Hematopoietic multipotent progenitor cell treated with erythropoietin and hydrocortisone succinate and interleukin-3 and kit ligand, for 4 days (in vitro differentiated cells): ENCODE measurements at places on chromosomes 6 and 20.

- no peak for DNase-seq
These were observed 52.6 kb downstream of the GPR63 start for GRCh38 chr6:96784650-96785049.

DNA sequence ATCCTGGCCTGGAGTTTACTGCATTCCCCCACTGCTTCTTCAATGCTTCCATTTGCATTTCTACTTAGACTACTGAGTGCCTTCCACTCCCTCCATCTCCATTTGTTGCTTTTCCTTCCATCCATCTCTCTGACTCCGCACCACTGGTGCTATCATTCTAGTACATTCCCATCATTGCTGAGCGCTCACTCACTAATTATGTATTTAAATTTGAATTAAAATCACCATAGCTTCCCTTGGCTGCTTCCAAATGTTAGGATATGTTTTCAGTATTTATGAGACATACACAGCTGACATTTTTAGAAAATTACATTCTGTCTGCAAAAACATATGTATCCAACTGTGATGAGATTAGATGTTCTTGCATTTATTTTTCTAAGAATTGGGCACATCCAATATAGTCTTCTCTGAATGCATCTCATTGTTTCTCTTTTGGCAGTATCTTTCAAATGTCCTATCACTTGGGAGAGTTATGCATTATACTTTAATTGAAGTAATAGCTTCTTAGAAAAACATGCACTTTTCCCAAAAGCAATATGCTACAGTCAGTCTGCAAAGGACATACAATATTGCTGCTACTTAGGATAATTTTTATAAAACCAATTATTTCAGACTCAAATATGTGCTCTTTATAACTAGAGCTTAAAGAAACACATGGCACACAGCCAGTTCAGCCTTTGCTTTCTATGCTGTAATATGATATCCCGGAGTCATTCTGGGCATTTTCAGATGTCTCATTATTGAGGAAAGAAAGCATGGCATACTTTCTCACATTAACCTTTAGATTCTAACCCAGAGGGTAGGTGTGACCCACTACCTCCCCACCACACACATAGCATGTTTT, 12.1 kb upstream of the COL21A1 start:
- DNase-seq: no peak

DNA sequence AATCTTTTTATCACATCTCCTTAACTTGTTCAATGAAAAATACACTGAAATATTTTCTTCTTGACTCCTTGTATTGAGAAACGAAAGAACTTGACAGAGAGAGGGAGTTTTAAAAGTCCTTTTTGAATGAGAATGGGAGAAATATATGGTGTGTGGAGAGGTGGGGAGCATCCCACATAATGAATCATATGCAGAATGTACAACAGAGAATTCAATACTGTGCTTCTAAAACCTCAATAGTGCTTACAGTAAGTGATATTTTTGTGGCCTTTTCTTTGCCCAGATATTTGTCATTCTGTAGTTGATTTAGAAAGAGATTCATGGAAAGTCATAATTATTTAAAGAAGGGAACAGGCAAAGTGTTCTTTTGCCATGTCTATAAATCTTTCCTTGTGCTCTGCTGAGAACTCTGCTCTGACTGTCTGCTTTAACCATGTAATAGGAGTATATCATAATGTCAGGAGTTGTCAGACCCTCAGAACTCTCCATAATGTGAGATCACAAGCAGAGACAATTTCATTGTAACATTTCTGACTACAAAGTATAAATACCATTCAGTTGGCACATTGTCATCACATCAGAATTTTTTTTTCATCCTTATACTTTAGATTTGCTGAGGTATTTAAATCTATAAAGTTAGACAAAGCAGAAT, 32.8 kb upstream of the HS3ST5 start:
- no peak for DNase-seq

GRCh38 chr20:8971669-8972316, 97.1 kb upstream of the PLCB4 start:
- DNase-seq: peak; percentile 79

GRCh38 chr6:45537539-45537938, 159.8 kb upstream of the SUPT3H start:
- DNase-seq: no peak

DNA sequence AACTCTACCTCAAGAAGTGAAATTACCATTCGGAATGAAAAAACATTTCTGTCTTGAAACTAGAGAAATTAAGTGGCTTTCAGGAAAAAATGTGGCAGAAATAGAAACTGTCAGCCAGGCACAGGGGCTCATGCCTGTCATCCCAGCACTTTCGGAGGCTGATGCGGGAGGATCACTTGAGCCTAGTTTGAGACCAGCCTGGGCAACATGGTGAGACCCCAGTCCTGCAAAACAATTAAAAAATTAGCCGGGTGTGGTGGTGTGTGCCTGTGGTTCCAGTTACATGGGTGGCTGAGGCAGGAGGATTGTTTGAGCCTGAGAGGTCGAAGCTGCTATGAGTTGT, 7.1 kb upstream of the TMEM181 start:
- no peak for DNase-seq

DNA sequence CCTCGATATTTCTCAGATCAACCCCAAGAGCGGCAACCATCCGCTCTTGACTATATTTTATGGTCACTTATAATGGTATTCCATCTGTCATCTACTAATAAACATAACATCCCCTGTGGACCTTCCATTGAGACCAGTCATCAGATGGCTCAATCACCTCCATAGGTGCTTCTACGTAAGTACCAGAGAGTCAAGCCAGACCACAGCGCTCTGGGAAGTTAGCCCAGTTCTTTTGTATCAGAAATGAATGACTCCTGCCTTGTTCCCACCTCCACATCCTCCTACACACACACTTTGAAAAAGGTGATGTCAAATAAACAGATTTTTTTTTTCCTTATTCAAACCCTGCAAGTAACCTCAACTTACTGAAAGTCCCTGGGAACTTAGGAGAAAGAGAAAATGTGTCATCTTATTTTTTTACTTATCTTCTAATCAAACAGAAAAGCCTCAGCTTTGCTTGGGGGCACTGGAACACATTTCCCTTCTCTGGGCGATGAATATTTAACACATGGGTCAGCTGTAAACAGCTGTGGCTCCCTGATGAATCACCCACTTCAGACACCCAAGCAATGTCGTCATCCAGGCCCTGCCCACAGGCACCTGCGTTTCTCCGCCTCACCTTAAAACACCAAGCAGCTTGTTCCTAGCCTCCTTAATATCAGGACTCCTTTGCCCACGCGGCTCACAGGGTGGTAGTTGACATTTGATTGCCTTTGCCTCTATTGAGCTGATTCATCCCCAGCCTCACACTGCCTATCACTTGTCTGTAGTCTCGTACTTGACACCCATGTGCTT, 121.4 kb upstream of the LY86 start:
- DNase-seq: no peak

DNA sequence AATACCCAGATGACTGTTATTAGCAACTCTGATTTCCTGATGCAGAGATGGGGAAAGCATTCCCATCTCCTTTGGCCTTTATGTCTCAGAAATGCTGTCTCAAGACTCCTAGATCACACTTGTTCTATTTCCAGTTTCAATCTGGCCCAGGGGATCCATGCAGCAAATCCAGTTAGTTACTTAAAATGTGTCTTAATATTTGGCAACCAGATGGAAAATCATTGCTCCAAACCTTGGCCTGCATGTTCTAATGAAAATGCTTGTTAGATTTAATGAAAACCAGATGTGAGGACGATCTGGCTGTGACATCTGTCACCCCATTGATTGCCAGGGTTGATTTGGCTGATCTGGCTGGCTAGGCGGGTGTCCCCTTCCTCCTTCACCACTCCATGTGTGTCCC, 125.2 kb downstream of the TSHZ2 start:
- no peak for DNase-seq

- no peak for DNase-seq
These were observed 129.8 kb upstream of the EDN1 start for GRCh38 chr6:12160326-12160725.

DNA sequence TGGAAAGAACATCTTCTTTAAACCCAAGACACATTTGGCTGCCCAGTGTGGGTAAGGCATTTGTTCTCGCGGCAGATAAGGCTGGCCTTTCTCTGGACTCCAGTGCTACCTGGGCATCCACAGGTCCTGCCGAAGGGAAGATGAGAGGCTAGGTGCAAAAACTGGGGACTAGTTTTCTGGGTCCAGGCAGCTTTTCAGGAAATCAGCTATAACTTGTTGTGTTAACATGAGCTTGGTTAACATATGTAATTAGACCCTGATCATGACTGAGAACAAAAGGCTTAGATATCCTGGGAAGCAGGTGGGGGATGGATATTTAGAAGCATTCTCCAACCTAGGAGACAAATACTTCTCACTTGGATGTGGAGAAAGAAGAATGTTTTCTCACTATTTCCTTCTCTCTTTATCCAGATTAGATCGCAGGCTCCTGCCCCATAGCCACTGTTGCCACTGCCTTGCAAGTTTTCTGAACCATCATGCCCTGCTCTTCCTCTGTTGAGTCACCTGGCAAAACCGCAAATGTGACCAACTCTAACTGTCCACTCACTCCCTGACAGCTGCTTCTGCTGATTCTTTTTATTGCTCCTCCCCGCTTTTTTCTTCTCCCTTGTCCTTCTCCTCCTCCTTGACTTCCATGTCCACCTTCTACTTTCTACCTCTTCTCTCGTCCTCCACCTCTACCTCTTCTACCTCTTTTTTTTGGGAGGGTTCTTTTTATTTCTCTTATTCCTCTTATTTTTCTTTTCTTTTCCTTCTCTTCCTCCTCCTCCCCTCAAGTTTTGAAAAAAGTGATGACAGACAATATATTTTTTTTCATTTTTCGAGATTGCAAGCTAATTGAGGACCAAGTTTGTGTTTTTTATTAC, 258.1 kb downstream of the UTRN start:
- peak; percentile 78 for DNase-seq

DNA sequence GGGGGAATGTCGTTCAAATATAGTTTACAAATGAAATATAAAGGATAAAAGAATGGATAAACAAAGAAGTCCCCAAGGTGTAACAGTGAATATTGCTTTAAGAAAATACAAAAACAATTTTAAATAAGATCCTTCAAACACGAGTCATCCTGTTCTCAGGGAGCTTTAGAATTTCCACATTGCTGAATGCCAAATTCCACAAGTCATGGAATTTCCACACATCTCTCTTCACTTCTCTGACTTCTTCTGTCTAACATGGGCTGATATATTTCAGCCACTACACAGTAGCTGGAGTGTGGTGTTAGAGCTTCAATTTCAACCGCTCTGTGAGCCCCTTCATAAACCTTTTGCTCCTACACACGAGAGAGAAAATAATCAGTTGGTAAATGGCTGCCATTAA, 28.0 kb downstream of the IL22RA2 start:
- no peak for DNase-seq

GRCh38 chr6:85866758-85867401, 224.2 kb upstream of the SYNCRIP start:
- no peak for DNase-seq

- no peak for DNase-seq
These were observed 204.8 kb upstream of the PRND start for GRCh38 chr20:4516876-4517275.

DNA sequence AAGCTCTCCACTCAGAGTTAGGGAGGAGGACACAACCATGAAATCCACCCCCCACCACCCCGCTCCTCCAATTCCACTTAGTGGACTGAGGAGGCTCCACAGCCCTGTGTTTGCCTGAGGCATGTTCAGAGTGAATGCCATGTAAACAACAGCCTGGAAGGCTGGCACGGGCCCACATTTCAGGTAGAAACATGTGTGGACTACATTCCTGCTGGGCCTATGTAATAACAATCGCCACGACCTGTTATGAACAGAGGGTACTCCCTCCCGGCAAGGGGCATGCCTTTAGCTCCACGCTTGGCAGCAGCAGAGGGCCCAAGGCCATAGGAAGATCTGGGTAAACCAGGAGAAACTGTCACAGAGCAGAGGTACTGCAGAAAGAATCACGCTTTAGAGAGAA, 65.5 kb downstream of the ISM1 start:
- no peak for DNase-seq
